Activated CD4-positive, CD25-positive, alpha-beta regulatory T cell treated with anti-CD3 and anti-CD28 coated beads, Interleukin-2, amount 50 U/mL, for 72 hours (primary cell): ENCODE measurements at places on chromosomes 4 and X.

- no peak for DNase-seq
Measured at GRCh38 chr4:9880406-9881197, 99.2 kb downstream of the DRD5 start.

DNA sequence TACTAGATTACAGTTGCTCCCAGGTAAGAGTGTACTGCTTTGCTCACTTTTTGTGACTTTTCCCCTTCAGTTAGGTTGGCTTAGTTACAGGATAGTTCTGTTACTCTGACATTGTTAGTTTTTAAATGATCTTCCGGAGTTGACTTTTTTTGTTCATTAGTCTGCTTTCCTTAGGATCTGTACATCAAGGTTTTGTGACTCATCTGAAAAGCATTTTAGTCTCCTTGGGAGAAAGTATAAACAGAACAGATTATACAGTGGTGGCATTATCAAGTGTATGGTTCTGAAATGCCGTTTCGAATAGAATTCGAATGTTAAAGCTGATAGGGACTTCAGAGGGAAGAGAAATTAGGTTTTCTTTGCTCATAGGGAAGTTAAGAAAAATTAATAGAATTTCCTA, 63.3 kb downstream of the USP9X start:
- DNase-seq: no peak

- no peak for DNase-seq
Measured at GRCh38 chr4:140718241-140718952, 37.8 kb downstream of the TBC1D9 start.

DNA sequence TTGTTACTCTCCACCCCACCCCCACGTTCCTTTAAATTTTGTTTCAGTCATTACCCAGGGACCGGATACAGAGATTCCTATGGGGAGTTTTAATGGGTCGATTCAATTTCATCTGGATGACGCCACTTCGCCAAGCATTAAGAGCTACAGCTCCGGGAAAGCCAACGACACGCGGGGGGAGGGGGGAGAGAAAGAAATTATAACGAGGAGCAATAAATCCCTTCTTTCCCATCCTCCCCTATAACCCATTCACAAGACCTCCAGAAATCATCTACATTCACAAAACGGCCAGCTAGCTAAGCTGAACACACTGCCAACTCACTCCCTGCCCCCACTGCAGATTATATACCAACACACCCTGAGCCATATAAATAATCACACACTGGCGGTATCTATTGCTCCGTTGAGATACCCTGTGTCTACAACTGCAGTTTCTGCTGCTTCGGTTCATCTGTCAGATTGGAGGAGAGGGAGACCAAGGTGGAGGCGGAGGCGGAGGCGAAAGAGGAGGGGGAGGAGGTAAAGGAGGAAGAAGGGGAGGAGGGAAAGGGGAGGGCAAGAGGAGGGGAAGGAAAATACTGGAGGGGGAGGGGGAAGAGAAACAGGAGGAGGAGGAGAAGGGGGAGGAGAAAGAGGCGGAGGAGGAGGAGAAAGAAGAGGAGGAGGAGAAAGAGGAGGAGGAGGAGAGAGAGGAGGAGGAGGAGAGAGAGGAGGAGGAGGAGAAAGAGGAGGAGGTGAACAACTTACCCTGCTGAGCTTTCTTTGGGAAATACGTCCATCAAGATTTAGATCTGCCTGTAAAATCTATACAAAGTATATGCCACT, 113.9 kb upstream of the VAMP7 start:
- no peak for DNase-seq

DNA sequence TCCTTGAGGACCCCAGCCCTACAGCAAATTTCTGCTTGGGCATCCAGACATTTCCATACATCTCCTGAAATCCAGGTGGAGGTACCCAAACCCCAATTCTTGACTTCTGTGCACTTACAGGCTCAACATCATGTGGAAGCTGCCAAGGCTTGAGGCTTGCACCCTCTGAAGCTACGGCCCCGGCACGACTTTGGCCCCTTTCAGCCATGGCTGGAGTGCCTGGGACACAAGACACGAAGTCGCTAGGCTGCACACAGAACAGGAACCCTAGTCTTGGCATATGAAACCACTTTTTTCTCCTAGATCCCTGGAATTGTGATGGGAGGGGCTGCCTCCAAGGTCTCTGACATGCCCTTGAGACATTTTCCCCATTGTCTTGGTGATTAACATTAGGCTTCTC, 1417.7 kb downstream of the ARAP2 start:
- DNase-seq: no peak

GRCh38 chr4:30717208-30718020, 2.8 kb upstream of the PCDH7 start:
- no peak for DNase-seq

GRCh38 chrX:74277846-74278245, 26.1 kb upstream of the ZCCHC13 start:
- DNase-seq: no peak

DNA sequence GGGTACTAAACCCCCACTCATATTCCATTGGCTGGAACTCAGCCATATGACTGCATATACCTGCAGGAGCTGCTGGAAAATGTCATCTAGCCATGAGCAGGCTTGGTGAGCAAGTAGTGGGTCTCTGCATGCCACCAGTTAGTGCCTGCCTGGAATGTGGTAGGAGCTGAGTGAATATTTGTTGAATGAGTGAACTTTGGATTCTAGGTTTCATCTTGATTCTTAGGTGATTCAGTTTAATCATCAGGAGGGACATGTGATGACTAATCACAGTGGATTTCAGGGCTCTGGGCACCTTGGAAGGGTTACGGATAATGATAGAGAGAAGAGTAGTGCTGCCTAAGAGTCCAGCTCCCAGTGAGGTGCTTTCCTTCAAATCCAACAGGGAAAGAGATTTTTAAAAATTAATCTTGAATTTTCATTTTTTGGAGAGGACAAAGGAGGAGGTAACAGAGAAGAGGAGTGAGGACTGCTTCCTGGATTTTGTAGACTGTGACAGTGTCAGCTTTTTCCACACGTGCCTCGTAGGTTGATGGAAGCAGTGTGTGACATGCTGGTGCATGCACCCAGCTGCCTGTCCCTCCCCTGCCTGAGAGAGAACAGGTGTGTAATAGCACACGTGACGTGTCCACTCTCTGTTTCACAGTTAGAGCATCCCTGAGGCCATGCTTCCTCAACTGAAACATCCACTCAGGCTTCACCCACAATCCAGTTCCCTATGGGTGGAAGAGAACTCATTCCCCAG, 30.4 kb downstream of the NHS start:
- DNase-seq: no peak

- DNase-seq: no peak
Measured at GRCh38 chr4:168021666-168022065, 70.7 kb upstream of the ANXA10 start.

- no peak for DNase-seq
Measured at GRCh38 chrX:42087960-42088359, 164.6 kb upstream of the CASK start.

GRCh38 chr4:151043803-151044515, 28.9 kb upstream of the LRBA start:
- no peak for DNase-seq

DNA sequence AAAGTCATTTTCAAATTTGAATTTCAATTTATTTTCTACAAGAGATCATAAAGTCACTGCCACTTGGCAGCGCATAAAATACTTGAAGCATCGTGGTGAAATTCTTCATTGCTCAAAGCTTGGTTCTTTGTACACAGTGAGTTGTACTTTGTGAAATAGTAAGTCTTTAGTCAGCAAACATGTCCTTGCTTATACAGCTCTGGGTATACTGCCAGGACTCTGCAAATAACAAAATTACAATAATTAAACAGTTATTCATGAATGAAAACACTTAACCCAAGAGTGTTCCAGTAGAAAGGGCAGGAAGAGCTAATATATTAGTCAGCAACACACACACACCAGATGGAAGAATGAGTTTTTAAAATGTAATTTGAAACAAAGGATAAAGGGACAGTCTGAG, 1300.9 kb upstream of the DIAPH2 start:
- no peak for DNase-seq

GRCh38 chr4:38920677-38921076, 53.1 kb downstream of the FAM114A1 start:
- no peak for DNase-seq

- no peak for DNase-seq
Measured at GRCh38 chr4:117135634-117136354, 50.4 kb upstream of the TRAM1L1 start.

- DNase-seq: no peak
Measured at GRCh38 chr4:157838366-157838765, 334.5 kb downstream of the GASK1B start.

GRCh38 chr4:156803056-156803455, 168.5 kb downstream of the PDGFC start:
- no peak for DNase-seq

DNA sequence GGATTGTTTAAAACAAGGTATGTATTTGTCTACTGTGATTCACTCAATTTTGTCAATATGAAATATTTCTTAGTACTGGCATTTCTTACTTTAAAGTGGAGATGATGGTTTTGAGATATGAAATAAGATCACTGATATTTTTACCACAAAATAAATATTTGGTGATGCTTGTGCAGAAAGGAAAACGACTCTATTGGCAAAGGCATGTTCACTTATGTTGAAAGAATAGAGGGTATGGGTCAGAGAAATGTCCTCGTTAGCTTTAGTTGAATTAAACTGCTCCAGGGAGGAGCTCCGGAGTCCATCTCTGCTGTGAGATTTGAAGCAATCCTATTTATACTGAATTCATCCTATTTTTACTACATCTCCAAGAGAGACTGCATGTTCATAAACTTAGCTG, 84.2 kb downstream of the SH3BGRL start:
- DNase-seq: no peak

GRCh38 chr4:109147135-109147534, 155.3 kb downstream of the COL25A1 start:
- no peak for DNase-seq

GRCh38 chr4:159481936-159482335, 379.1 kb downstream of the RAPGEF2 start:
- DNase-seq: no peak

DNA sequence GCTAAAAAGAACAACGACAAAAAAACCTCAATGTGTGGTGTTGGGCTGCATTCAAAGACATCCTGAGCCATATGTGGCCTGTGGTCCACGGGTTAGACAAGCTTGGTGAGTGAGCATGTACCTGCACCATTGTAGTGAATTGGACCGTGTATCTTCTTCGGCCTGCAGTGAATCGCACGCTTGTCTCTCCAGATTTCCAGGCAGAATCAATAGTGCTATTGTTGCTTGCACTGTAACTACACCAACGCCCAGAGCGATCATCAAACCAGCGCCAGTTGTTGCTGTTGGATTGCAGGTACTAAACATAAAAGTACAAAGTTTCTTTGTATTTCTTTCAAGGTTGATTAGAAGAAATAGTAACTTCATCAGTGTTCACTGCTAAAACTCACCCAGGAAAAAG, 101.6 kb downstream of the HUWE1 start:
- no peak for DNase-seq

DNA sequence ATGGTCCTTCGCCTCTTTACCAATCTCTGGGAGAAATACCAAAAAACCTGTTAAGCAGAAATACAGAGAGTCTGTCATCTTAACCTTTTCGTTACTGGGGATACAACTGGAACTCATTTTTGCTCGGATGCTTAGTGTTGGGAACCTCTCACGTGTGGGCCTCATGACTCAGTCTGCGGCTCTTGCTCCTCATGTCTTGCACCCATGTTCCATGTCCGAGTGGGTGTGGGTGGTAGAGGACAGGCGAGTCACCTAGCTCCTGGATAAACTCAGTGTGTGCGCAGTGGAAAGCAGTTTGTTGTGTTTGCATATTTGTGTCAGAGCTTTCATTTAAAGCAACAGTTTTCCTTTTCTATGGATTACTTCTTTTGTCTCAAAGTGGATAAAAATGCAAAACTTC, 70.6 kb downstream of the TNIP2 start:
- no peak for DNase-seq

GRCh38 chr4:47390428-47391125, 72.9 kb downstream of the COMMD8 start:
- no peak for DNase-seq

DNA sequence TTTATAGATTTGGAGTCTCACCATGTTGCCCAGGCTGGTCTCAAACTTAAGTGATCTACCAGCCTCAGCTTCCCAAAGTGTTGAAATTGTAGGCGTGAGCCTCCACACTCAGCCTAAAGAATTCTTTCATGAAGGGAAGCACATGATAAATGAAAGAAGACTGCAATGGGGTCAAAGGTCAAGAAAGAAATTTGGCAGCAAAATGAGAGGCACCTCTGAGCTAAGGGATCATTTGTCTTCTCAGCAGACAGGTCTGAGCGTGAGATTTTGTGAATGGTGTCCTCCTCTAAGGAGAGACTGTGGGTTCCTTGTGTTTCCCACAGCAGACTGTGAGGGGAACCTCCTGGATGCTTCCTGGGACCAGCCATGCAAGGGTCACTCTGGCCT, 57.5 kb upstream of the EGFL6 start:
- DNase-seq: no peak

DNA sequence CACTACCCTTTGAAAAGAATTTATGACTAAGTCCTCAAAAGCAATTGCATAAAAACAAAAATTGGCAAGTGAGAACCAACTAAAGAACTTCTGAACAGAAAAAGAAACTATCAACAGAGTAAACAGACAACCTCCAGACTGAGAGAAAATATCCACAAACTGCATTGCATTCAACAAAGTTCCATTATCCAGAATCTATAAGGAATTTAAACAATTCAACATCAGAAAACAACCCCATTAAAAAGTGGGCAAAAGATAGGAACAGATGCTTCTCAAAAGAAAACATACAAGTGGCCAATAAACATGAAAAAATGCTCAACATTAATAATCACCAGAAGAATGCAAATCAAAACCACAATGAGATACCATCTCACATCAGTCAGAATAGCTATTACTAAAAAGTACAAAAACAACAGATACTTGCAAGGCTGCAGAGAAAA, 130.2 kb downstream of the GASK1B start:
- no peak for DNase-seq

DNA sequence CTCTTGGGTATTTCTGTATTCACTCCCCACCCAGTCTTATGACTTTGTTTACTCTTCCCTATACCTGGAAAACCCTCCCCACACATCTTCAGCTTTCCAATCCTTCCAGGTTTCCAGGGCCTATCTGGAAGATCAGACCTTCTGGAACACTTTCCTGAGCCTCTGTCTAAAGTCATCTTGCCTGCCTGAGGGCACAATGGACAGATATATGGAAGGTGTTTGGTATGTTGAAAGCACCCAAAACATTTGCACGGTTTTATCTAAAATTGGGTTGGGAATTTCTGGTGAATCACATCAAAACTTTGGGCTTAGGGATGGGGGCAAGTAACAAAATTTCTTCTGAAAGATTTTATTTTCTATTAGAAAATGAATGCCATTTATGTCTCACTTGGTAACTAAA, 16.0 kb downstream of the CLDN2 start:
- no peak for DNase-seq

GRCh38 chr4:180823108-180823507, 1420.1 kb upstream of the TENM3 start:
- DNase-seq: no peak

- no peak for DNase-seq
Measured at GRCh38 chr4:88629826-88630225, 37.5 kb downstream of the HERC3 start.
